Pancreas (tissue), 10 donors: ENCODE measurements at places on chromosomes 6 and 20. TPM values are rescaled to one million over a fixed set of nuclear protein-coding genes. Genes with fewer than 3 reads are reported as not detected.

The LGSN gene
- total RNA-seq: not detected

- DNase-seq: no peak
Observed at GRCh38 chr6:21438986-21439352, 154.6 kb upstream of the SOX4 start.

- DNase-seq: no peak
Observed at GRCh38 chr20:2401527-2401926, 20.8 kb downstream of the TGM6 start.

The TGM3 gene
- not detected for total RNA-seq

DNA sequence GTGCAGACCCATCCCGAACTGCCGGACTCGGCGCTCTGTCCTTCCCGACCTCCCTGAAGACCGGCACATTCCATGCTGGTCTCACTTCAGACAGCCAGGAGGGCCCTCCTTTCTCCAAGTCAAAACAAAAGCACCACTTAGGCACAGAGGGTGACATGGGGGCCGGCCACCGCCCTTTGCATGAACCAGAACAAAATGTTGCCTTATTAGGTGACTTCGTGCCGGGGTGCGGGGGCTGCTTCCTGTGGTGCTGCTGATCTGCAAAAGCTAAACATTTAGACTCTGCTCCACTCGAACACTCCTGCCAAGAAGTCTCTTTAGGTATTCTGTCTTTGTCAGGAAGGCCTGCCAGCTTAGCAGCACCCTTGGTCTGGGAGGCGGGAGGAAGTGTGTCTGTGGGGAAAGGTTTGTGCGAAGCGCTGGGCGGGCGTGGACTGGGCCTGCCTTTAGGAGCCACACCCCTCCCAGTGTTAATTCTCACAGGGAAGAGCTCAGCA is 133.8 kb downstream of the SMOC2 start:
- no peak for DNase-seq

- no peak for DNase-seq
Observed at GRCh38 chr6:163337958-163338357, 76.6 kb upstream of the QKI start.
